ENCODE measurements at places on chromosomes 3 and 15. TPM values are rescaled to one million over a fixed set of nuclear protein-coding genes. Genes with fewer than 3 reads are reported as not detected.

The FANCD2OS gene
- total RNA-seq = not detected

The GDPGP1 gene
- total RNA-seq = 8.4 TPM

The GABRR3 gene
- total RNA-seq = not detected

The DZIP1L gene
- 26.5 TPM for total RNA-seq

The LACTB gene
- 8.2 TPM for total RNA-seq

The CERS3 gene
- total RNA-seq = not detected

The TMEM45A gene
- total RNA-seq = 25.7 TPM

The LRRK1 gene
- 1.4 TPM for total RNA-seq

The ARMC8 gene
- 50.6 TPM for total RNA-seq

The TRAT1 gene
- total RNA-seq = not detected

The FAH gene
- total RNA-seq = 40.4 TPM

The CYP8B1 gene
- total RNA-seq = not detected

- DNase-seq = no peak
These were observed 5.6 kb upstream of the APPL1 start for GRCh38 chr3:57221883-57222282.

- no peak for DNase-seq
These were observed 29.7 kb downstream of the PLXND1 start for GRCh38 chr3:129576514-129577352.

- no peak for DNase-seq
These were observed 169.4 kb downstream of the MINAR1 start for GRCh38 chr15:79601405-79602086.

GRCh38 chr15:72604794-72605193 is 49.7 kb upstream of the GOLGA6B start:
- DNase-seq = no peak

- no peak for DNase-seq
These were observed 272.9 kb upstream of the CTDSPL start for GRCh38 chr3:37588758-37589157.

- no peak for DNase-seq
These were observed 594.8 kb downstream of the NTRK3 start for GRCh38 chr15:87661454-87662355.

- no peak for DNase-seq
These were observed 3.5 kb downstream of the SEC13 start for GRCh38 chr3:10317311-10317960.

DNA sequence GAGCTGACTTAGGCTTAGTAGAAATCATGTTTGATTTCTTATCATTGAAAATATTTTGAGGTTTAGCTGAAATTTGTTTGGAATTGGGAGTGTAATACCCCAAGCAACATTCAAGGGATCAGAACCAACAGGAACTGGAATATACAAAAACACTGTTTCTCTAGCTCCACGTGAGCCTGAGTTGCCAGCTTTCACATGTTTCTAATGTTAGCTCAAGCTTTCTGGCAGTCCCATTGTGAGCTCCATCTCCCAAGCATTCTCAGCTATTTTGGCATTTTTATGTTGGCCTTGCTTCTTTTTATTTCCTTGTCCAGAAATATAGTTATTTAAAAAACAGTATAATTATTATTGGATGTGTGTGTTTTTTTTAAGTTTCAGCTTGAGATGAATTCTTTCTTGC is 427.1 kb upstream of the DPH6 start:
- DNase-seq = no peak

GRCh38 chr3:129429080-129429451 is 630 bp upstream of the EFCAB12 start:
- DNase-seq = no peak

GRCh38 chr15:40744815-40745152 is 10.3 kb downstream of the RMDN3 start:
- no peak for DNase-seq

DNA sequence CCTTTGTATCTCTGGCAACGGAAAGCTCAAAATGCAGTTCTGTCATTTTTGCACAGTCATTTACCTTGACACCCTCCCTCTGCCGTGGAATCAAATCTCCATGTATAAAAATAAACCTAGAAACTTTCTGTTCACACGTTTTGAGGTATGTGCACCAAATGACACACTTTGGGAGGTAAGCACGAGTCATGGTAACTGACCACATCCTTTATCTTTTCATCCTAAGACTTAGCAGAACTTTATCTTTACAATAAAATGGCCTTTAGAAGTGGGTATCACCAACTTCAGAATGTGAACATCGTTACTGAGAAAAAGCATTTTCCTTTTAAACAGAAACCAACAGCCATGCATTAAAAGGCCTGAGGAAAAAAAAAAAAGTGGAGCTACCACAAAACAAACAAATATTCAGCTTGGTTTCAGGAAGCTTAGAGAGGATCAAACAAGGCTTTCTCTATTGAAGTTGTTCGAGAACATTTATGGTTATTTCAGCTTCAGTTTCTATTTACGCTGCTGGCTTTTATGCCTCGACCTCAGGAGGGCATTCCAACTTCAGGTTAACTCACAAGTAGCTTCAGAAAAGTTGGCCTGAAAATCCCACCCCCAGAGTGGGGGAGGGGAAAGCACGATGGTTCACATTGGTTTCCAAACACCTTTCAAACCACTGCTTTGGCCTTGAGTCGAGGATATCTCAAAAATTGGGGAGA is 171.1 kb upstream of the ICE2 start:
- no peak for DNase-seq

- no peak for DNase-seq
These were observed 19.5 kb downstream of the DUSP7 start for GRCh38 chr3:52036829-52037228.

GRCh38 chr3:152281133-152281713 is 12.5 kb downstream of the MBNL1 start:
- DNase-seq = no peak

GRCh38 chr3:110521019-110521418 is 550.6 kb upstream of the NECTIN3 start:
- DNase-seq = no peak

DNA sequence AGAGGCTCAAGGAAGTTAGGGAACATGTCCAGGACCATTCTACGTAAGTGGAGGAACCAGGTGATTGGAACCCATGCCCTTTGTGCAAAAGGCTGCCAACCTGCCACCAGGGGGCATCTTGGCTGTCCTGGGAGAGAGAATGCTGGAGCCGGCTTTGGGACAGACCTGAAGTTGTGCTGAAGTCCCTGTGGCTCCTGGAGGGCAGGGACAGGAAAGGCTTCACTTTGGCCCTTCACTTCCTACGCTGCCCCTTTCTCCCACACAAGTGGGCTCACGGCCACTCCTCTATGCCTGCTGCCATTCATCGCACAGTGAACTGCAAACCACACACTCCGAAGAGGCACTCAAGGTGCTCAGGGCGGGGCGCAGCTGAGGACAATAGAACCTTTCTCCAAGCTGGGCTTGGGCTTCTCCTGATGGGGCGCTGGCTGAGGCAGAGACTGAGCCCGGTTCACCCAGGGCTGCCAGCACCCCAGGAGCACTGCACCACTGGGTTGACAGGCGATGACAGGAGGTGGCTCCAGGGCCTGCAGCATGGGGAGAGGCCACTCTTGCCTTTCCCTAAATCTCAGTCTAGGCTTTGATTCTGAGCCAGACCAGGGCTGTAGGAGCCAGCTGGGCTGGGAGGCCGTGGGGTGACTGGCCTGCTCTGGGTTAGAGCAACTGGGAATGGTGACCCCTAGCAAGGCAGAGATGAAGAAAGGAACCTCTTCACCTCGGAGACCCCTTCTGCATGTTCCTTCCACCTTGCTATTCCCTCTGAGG is 8.4 kb downstream of the SHF start:
- DNase-seq = no peak

DNA sequence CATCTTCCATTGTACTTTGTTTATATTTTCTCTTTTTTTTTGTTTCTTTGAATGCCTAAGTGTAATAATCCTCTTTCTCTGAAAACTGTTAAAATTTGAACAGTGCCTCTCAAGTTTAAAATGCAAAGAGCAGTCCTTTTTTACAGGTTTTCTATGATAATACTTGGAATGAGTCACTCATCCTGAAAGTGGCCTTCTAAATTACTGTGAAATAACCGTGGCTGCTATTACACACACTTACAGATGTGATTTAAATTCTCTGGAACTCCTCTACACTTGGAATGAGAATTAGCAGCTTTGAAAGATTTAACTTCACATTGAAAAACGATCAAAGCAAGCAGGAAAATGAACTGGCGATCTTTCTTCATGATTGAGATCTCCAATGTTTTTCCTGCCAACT is 105.9 kb downstream of the ROBO1 start:
- no peak for DNase-seq

GRCh38 chr3:186138272-186138981 is 29.5 kb upstream of the ETV5 start:
- DNase-seq = no peak

GRCh38 chr3:136957751-136958288 is at the start of gene IL20RB:
Gene IL20RB, plus strand, starts transcription at chr3:136957983. Its CDS starts 131 bp downstream, at chr3:136958114.
- no peak for DNase-seq

GRCh38 chr3:101812895-101813294 is 33.9 kb downstream of the NXPE3 start:
- DNase-seq = no peak

DNA sequence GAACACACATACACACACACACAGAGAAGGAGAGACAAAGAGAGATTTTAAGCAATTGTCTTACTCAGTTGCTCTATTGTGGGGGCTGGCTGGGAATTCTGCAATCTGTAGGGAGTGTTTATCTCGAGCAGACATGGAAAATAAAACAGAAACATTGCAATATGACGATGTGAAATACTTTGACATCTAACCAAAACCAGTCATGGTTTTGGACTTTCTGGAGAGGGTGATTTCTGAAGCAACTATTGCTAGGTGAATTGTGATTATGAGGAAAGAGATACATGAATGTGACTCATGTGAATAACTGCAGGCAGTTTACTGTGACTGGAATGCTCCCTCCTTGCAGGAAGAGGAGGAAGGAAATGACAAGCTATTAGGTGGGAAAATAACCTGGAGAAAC is 12.3 kb upstream of the PHLDB2 start:
- no peak for DNase-seq

- no peak for DNase-seq
These were observed 172.5 kb downstream of the PTPRG start for GRCh38 chr3:61733876-61734275.

DNA sequence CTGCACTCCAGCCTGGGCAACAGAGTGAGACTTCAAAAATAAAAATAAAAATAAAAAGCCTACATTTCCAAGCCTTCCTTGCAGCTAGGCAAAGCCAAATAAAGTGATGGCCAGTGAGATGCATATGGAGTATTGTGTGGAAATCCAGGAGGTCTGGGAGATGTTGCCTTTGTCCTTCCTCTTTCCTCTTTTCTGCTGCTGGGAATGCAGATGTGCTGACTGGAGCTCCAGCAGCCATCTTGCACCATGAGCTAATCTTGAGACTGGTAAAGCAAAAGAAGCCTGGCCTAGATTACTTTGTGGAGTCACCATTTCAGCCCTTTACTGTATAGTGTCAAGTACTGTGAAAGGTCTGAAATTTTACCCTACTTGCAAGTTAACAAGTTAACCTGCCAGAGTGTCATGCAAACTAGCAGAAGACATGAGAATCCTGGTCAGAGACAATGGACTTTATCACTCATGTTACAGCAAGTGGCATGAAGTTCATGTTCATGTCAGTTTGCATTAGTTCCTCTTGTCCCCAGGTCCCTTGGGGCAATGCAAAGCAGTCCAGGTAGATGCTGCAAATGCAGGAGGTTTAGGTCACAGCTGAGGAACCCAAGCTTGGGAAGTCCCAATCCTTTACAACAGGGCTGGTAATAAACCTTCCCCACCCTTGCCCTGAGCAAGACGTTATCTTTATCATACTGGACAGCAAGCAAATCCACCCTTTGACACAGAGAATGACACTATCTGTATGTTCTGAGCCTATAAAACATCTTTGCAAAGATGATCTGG is 103.1 kb downstream of the TLE3 start:
- DNase-seq = no peak

- DNase-seq = no peak
These were observed 466.8 kb upstream of the EPHA3 start for GRCh38 chr3:88640581-88640980.

Data from mesothelial cell of epicardium (in vitro differentiated cells).